T-helper 22 cell (primary cell): ENCODE measurements at places on chromosomes 1 and 21.

GRCh38 chr1:29271724-29272123 lies 35.4 kb downstream of the PTPRU start:
- no peak for DNase-seq

DNA sequence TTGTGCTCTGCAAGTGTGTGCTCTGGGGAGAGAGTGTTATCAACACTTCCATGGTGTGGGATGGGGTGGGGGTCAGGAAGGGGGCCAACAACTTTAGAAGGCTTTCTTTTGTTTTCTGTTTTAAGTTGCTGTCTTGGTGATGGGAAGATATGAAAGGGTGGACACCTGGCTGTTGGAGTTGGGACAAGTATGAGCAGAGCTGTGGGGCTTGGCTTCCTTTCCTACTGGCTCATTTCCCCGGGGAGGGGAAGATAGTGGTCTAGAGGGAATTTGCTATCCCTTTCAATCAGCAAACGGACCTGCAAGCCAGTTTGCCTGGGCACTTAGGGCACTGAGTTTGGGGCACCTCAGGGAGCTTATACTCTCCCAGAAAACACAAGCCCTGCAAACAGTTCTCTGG lies 19.2 kb downstream of the IER5 start:
- no peak for DNase-seq

- DNase-seq = no peak
These were observed 164.2 kb downstream of the RHOU start for GRCh38 chr1:228899421-228899956.

DNA sequence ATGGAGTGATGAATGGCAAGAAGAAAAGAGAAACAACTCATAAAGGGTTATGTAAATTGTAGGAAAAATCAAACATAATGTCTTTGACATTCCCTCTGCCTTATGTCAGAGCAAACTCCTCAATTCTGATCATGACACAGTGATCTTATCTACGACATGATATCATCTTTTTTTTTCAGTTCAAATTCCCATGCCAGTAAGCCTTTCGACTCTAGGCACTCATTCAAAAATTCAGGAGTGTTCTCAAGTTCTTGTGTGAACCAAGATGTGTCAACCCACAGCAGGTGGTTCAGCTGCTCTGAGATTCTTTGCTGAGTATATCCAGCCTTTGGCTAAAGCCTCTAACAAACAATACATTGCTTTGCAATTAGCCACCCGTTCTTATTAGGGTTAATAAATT lies 97.1 kb upstream of the ESRRG start:
- DNase-seq = no peak

DNA sequence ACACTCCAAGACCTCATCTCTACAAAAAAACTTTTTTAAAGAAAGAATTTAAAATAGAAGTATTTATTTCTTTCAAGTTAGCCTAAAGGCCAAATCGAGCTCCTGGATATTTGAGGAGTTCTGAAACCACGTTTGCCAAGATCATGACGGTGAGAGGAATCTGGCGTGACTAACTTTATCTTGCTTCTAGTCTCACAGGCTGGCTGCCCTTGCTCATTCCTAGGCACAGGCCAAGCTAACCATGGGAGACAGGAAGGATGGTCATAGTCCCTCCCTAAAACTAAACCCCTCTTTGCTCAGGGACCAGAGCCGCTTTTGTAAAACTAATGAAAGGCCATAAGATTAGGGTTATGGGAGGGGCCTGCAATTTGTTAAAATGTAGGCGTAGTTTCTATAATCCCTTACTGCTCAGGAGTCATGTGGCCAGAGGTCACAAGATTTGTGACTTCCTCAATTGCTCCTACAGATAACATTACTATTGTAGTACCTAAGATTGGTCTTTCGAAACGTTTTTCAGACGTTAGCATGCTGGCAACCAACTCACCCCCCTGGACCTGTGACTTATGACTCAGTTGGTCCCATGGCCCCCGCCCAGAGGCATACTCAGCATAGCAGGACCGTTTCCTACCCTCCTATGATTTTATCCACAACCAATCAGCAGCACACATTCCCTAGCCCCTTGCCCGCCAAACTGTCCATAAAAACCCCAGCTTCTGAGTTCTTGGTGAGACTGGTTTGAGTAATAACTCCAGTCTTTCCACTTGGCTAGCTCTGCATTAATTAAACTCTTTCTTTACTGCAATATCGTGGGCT lies 425.0 kb downstream of the SMYD3 start:
- DNase-seq = no peak

DNA sequence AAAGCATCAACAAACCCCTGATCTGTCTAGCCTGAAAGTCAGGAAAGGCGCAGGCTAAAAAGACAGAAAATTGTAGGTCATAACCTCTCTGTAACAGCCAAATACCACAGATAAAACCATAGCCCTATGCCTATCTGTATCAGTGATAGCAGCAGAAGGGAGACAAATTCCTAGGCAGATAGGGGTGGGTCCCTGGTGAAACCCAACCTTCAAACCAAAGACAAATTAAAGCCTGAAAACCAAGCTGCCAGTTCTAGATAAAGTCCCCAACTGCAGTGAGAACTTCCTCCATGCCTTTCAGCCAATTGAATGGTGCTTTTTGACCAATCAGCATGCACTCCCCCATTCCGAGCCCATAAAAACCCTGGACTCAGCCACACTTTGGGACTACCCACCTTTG lies 115.3 kb downstream of the NTPCR start:
- DNase-seq = no peak

DNA sequence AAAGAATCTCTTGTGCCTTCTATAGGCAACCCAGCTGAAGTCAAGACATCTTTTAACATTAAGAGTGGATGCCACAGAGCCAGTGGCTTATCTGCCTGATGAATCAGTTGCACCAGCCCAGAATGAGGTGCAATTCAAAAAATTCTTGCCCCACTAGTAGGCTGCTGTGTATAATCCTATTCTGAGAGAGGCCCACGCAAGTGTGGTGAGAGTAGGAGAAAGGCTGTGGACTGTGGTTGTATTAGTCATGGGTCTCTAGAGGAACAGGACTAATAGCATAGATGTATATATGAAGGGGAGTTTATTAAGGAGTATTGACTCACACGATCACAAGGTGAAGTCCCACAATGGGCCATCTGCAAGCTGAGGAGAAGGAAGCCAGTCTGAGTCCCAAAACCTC lies 216.4 kb downstream of the LTN1 start:
- DNase-seq = no peak

- no peak for DNase-seq
These were observed 3.6 kb downstream of the KCNE2 start for GRCh38 chr21:34367320-34367935.

DNA sequence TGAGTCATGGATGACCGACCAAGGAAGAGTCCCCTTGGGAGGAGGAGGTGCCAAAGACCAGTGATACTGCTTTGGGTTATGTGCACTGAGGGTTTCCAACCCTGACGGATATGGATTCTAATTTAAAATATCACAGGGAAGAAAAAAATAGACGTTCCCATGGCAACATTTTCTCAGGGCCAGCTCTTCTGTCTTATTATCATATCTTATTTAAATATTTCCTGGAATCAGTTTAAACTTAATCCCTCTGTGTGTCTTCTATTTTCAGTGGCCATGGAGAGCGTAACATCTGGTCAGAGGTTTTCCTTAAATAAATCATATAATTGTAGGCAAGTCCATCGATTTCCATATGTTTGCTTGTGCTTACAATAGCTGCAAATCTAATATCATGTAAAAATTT lies 205.4 kb upstream of the FMN2 start:
- DNase-seq = no peak

DNA sequence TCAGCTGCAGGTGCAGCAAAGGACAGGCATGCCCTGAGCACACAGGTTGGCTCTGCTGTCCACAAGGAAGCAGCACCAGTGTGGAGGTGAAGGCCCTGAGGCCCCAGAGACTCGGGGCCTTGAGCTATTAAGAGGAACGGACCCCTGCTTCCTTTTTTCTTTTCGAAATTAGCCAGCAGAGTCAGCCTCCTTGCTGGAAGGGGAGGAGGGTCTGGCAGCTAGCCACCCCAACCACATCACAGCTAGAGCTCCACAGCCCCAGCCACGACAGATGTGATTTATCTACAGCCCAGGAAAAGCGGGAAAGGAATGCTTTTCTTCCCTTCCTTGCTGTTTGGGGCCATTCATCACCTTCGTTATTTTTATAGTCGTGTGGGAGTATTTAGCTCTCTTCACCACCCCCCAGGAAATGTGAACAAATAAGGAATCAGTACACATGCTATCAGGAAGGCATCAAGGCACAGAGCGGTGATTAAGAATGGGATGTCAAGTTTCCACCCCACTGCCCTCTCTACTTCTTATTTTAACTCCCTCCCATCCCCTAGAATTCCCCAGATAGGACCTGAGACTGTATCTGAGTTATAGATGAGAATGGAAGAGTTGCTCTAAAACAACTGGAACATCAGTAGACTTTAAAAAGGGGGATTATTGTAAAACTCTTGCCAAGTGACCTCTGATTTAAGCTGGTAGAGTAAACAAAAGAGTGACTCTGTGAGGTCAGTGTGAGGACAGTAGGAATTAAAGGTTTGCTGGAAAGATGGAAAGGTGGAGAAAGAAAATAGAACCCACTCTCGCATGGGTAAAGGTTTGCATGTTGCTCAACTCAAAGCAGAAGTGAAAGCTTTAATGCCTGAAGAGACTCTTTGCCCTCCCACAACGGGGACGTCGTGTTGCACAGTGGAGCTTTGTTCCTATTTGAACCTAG lies 224.7 kb upstream of the GJB5 start:
- no peak for DNase-seq

DNA sequence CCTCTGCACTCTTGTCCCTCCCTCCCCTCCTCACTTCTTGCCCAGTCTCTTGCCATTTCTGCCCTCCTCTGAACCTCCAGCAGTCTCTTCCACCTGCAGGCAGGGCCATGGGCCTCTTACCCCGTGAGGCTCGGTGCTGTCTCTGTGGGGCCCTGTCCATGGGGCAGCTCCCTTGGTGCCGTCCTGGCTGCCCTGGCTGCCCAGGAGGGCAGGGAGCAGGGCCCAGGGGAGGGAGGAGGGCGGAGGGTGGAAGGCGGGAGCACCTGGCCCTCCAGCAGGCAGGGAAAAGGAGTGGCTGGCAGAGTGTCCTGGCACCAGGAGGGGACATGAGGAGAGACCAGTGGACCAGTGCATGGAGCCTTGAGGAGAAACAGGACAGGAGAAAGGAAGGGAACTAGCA lies at the start of gene RORC:
RORC (minus strand) TSS at position 198 of the 400 bp plus-strand sequence; CDS start at position 160, 38 bp downstream.
- no peak for DNase-seq

GRCh38 chr1:61143821-61144424 lies 61.6 kb downstream of the NFIA start:
- no peak for DNase-seq

- DNase-seq = no peak
These were observed 8.6 kb downstream of the MORN1 start for GRCh38 chr1:2382621-2383361.

- DNase-seq = peak; percentile 29
These were observed 19.7 kb downstream of the RCC2 start for GRCh38 chr1:17419626-17420328.

DNA sequence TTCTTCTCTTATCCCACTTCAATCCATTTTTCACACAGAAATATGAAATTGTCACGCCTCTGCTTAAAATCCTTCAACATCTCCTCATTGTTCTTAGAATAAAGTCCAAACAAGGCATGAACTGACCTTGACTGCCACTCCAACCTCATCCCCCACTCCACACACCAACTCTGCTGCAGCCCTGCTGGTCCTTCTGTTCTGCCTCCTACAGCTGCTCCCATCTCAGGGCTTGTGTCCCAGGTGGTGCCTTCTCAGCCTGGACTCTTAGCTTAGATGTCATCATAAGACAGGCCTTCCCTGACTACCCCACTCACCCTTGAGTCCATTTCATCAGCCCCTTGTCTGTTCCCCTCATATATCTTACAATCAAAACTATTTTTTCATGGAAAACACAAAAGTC lies 10.4 kb downstream of the TARBP1 start:
- DNase-seq = no peak
